CD4-positive, alpha-beta T cell treated with Interleukin-17A for 1 hour (primary cell): ENCODE measurements at places on chromosomes 7 and 10.

DNA sequence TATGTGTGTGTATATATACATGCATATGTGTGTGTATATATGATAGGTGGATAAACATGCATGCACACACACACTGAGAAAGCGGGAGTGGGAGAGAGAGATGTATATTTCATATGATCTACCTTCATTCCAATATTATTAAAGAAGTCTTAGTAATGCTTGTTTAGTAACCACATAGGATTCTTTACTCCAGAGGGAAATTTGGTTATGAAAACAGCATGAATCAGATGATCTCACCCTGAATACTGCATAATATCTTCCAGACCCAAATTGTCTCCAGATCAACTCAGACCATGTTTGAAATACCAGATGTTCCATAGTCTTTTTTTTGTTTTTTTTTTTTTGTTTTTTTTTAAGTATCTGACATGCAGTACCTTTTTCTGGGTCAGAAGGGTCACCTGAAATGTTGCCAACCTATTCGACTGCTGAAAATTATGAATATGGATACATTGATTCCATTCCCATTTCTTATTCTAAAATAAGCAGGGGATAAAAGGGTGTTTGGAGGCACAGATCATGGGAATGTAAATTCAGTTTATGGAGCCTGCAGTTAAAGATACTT, 17.4 kb downstream of the TES start:
- no peak for DNase-seq

GRCh38 chr10:75492173-75492925, 60.9 kb downstream of the LRMDA start:
- no peak for DNase-seq

GRCh38 chr10:20648263-20648874, 248.7 kb downstream of the NEBL start:
- DNase-seq: no peak

- peak; percentile 67 for DNase-seq
These were observed 151.8 kb downstream of the SFMBT2 start for GRCh38 chr10:7258948-7259523.

- no peak for DNase-seq
These were observed 112.8 kb downstream of the SEMA3D start for GRCh38 chr7:85074016-85074415.

- peak; percentile 16 for DNase-seq
These were observed 790 bp downstream of the ADAM22 start for GRCh38 chr7:87934699-87935383.

DNA sequence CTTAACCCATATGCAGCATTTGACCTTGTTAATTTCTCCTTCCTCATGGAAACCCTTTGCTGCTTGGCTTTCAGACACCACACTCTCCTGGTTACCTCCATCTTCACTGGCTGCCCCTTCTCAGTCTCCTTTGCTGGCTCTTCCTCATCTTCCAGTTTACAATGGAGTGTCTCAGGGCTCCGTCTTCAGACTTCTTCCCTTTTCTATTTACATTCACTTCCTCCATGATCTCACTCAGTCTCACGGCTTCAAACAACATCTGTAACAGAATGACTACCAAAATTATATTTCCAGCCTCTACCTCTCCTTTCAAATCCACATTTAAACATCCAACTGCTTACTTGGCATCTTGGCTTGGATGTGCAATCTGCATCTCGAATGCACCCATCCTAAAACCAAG, 140.4 kb downstream of the DKK1 start:
- DNase-seq: no peak

GRCh38 chr10:6119423-6119822, 30.6 kb downstream of the RBM17 start:
- DNase-seq: no peak

GRCh38 chr10:114893251-114893650, 44.7 kb upstream of the TRUB1 start:
- DNase-seq: no peak

GRCh38 chr10:106816318-106817085, 348.0 kb downstream of the SORCS1 start:
- DNase-seq: no peak

DNA sequence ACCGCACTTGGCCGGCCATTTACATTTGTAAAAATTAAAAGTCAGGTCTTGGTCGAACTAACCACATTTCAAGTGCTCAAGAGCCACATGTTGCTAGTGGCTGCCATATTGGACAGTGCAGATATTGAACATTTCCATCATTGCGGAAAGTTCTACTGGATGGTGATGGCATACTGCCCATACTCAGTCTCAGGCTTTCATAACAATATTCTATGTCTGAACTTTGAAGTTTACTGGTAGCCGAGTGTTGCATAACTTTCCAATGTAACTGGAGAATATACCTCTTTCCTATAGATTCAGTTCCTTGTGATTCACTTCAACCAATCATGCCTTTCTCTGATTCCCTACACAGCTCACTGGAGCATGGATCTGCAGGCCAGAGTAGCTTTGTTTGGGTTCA, 43.7 kb downstream of the PSMC2 start:
- no peak for DNase-seq

- no peak for DNase-seq
These were observed 19.3 kb downstream of the PPP1R3C start for GRCh38 chr10:91613411-91614187.

- no peak for DNase-seq
These were observed 3.7 kb upstream of the SP8 start for GRCh38 chr7:20790375-20790774.

DNA sequence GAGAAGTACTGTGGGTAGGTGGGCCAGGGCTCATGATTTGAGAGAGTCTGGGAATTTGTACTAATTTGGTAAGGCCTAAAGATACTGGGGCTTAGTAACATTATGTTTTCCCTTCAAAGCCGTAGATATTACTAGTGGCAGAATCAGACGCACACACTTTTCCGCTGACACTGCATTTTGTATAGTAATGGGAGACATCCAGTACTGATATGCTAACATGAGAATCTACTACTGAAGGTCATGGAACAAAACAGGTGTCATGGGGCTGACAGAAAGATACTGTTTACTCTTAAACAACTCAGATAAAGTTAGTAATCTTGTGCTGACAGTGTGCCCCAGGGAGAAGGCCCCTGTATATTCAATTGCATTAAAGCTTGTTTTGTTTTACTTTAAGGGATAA, 11.1 kb upstream of the GIMAP7 start:
- no peak for DNase-seq

GRCh38 chr7:100486111-100486636, 2.4 kb downstream of the NYAP1 start:
- DNase-seq: no peak

- DNase-seq: no peak
These were observed 209.1 kb downstream of the PHF14 start for GRCh38 chr7:11182736-11183135.

- DNase-seq: no peak
These were observed 749.8 kb downstream of the TNS3 start for GRCh38 chr7:46832136-46832535.

DNA sequence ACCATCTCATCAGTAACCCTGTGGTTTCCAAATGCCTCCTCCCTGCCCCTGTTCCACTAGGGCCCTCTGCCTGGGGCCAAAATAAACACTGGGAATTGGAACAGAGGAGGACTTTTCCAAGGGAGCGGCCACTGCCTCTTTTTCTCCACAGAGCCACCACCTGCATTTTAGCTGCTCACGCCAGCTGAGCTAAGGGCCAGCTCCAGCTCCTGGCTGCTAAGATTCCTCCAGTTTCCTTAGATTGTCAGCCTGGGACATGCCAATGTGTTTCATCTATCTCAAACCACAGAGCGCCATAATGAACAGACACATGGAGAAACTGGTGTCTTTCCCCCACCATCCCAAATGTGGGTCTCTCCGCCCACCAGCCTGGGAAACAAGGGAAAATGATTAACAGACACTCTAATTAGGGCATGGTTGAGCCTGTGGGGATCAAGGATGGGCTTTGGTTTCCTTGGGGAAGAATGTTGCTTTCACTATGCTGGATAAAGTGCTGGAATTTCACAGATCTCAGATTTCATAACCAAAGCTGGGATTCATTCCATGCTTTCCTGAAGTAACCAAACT, 52.2 kb downstream of the ASB13 start:
- no peak for DNase-seq

- DNase-seq: no peak
These were observed 28.4 kb downstream of the RBM20 start for GRCh38 chr10:110672580-110672919.

DNA sequence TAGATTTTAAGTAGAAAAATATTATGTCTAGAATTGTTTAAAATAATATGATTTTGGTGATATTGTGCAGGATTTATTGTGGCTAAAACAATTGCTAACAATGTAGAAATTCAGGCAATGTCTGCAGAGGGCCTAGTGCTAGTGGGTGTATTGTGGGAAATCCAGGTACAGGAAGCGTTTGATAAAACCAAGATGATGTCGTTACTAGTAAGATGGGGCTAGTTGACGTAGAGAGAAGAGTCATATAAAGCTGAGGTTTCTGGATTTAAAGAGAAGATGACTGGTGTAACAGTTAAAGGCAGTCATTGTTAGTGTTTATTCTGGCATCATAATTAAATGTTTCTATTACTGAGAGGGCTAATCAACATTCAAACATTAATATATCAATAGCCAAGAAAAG, 43.5 kb downstream of the ADK start:
- DNase-seq: peak; percentile 42

DNA sequence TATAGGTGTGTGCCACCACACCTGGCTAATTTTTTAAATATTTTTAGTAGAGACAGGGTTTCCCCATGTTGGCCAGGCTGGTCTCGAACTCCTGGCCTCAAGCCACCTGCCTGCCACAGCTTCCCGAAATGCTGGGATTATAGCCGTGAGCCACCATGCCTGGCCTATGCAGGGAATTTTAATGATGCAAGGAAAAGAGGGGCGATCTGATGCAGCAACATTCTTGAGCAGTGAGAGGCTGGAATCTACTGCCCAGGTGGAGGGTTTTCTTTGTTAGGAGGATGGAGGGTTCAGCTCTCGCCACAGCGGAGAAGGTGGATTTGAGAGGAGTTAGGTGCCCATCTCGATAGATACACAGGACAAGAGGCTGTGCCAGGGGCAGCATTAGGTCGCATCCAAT, 332.3 kb downstream of the GATA3 start:
- no peak for DNase-seq

DNA sequence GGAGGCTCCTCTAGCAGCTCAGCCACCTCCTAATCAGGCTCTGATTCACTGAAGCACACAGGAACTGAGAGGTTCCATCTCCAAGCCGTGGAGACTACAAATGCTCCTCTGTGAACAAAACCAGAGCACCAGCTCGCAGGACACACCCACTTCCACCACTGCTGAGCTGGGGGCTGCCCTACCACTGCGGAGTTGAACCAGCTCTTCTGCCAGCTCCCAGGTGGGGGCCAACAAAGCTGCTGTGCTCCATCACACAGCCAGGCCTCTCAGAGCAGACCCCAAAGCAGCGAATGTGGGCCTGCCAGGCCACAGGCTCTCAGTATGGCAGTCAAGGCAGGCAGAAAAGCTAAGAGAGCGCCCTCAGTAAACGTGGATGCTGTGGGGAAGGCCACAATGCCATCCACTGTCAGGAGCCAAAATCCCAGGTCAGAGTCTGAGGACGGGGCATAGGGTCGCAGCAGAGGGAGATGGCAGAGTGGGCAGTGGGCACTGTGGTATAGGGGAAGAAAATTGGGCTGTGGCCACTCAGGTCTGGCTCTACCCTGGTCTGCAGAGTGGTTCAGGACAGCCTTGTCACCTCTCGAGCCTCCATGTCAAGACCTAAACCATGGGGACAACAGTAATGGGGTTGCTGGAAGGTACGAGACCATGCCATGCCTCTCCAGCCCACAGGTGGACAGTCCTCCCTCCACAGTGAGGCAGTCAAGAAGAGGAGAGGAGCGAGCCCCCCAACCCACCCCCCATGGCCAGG, 82.1 kb downstream of the GRID1 start:
- no peak for DNase-seq

DNA sequence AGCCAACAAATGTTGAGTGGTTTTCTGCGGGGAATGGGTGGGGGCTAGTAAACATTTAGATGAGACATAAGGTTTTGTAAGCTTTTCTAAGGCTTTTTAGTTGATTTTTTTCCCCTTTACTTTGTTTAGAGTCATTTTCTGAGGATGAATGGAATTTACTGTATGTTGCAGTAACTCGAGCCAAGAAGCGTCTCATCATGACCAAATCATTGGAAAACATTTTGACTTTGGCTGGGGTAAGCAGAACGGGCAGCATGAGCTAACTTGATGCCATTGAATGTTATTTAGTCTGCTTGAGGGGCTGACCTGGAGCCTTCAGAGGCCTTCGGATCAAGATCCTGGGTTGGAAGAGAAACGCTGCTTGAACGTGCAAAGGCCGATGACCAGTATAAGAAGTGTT, 37.3 kb downstream of the FBH1 start:
- DNase-seq: no peak

DNA sequence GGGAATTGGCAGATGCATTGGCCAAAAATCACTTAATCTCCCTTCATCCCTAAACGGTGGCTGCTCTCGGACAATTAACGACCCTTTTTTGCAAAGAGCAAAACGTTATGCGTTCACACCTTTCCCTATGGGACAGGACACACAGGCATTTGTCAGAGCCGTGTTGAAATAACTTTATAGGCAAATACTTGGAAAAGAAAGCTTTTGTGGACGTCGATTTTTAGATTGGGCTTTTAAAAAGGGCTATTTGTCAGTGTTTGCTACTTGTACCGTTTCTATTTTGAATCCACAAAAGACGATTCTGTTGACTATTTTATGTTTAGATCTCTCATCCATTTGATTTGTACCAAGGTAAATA, 245.6 kb downstream of the SLC25A13 start:
- DNase-seq: no peak

DNA sequence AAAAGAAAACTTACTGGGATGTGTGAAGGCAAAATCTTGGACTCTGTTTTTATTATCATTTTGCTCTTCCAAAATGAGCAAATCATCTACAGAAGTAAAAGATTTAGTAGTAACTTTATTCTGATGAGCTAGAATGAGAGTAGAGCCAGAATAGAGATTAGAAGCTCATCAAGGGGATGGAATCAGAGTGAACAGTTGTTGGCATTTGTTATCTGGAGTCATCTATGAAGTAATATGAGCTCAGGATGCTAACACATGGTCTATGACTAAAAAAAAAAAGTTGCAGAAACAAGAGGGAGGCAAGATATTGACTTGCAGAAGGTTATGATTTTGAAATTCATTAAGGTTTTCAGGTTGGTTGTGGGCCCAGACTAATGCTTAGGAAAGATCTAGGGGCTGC, 409.1 kb upstream of the ETV1 start:
- no peak for DNase-seq

DNA sequence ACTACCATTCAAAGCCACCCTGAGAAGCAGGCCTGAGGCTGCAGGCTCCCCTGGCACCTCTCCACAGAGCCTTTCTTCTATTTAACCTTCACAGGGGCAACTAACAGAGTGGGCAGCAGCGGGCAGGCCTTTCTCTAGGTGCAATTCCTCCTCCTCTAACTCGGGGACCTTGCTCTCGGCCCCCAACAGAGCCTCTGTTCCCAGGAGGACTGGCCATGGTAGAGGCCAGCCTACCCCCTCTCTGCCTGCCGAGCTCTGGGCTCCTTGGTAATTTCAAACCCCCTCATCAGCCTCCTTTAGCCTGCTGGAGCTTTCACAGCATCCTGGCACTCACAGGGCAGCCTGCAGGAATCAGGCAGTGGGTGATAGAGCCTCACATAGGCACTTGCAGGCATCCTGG, 920.8 kb upstream of the ZNF722 start:
- DNase-seq: no peak
